ENCODE measurements at places on chromosomes 1 and 21.

GRCh38 chr1:177984136-177984525 is 14.3 kb upstream of the SEC16B start:
- DNase-seq, result peak; percentile 96

DNA sequence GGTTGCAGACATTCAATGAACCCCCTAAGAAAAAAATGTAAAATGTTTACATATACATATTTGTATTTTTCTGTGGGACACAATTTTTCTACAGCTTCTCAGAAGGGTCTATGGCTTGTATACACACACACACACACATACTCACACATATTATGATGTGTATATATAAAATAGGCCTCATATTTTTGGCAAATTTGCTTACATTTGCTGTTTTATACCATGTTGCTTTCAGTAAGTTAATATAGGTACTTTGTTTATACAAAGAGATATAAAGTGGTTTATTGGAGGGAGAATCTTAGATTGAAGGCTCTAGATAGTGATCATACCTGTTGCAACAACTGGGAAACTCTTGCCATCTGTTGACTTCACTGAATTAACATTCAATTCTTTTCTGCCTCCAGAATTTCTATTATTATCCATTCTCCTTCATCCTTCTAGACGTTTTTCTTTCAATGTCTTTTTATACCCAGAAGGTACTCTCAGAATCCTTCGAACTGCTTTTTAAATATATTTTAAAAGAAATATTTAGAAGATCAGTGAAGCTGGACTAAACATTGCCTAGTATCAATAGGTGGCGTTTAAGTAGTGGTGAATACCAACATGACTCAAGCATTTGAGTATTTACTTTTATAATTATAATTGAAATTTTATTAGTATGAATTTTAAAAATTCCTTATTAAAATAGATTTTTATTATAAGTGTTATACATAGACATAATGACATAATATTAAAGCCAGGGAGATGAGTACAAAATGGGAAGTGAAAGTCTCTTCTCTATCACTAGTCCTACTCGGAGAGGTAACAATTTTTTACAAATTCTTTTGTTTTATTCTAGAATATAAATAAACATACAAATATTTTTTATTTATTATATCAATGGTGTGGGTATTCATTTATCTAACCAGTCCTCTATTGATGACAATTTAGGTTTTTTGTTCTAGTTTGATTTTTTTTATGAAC is 10.2 kb downstream of the CD55 start:
- DNase-seq, result no peak

- DNase-seq, result peak; percentile 31
These were observed 16.2 kb downstream of the TTC39A start for GRCh38 chr1:51313961-51314777.

- DNase-seq, result no peak
These were observed 2.1 kb upstream of the EFNA1 start for GRCh38 chr1:155125511-155125945.

GRCh38 chr1:23908453-23909341 is 4.5 kb downstream of the CNR2 start:
- no peak for DNase-seq

GRCh38 chr1:54997711-54997986 is 1.1 kb upstream of the BSND start:
- no peak for DNase-seq

- no peak for DNase-seq
These were observed 34.6 kb upstream of the PLEKHO1 start for GRCh38 chr1:150115121-150115520.

- no peak for DNase-seq
These were observed 6.4 kb downstream of the GABRD start for GRCh38 chr1:2025491-2025981.

- DNase-seq, result no peak
These were observed 48.5 kb upstream of the EDEM3 start for GRCh38 chr1:184803180-184803492.

- DNase-seq, result no peak
These were observed 371.8 kb downstream of the NPHP4 start for GRCh38 chr1:5620418-5620817.

DNA sequence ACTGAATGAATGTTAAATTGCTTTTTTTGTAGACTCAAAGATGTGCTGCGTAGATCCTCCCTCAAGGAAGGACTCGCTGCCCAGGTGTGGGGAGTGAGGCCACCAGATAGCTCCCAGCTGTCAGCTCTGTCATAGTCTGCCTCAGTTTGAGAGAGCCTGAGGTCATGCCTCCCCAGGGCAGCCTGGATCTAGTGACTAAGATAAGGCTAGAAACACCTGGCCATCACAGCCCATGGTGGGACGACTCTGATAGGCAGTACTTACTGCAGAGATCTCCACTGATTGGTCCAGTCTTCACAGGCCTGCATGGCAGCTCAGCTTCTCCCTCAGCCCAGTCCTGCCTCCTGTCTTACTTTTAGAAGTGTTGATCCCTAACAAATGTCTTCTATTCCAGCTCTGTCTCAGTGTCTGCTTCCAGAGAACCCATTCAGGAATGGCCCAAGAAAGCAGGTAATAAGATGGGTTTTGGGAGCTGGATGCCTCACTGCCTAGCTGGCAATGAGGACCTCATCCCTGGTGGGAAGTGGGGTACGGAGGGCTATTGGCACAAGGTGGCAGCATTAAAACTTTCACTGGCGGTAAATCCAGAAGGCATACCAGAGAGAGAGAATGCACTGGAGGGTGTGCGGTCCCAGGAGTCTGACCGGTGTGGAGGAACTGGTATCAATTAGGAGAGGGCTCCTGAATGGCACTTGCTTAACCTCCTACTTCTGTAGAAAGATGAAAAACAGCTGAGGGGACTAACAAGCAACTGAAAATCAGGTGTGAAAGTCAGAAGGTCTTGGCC is 55.3 kb upstream of the GPR37L1 start:
- DNase-seq, result no peak

DNA sequence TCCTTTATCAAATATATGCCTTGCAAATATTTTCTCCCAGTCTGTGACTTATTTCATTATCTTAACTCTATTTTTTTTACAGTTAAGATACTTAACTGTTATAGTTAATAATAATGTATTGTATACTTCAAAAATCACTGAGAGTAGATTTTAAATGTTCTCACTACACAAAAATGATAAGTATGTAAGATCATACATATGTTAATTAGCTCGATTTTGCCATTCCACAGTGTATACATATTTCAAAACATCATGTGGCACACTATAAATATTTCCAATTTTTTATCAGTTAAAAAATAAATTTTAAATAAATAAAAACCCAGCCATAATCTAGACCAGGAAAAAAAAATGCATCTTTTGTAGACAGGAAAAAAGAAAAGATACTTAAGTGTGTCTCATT is 27.2 kb downstream of the CTTNBP2NL start:
- peak; percentile 55 for DNase-seq

DNA sequence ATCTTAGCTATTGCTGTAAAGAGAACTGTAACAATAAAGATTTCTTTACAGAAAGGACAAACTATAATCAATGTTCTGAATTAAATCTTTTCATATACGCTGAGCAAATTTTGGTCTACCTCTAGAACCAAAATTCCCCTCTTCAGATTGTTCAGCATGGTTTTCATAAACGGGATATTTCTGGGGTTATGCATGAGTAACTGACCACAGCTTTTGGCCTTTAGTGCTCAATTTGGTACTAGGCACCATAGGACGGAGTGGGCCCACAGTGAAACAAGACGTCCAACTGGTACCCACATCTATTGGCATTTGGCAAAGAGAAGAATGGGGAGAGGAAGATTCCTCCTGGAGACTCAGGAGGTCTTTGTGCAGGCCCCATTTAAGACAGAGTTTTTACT is 184.5 kb downstream of the TGFBR3 start:
- DNase-seq, result peak; percentile 49

DNA sequence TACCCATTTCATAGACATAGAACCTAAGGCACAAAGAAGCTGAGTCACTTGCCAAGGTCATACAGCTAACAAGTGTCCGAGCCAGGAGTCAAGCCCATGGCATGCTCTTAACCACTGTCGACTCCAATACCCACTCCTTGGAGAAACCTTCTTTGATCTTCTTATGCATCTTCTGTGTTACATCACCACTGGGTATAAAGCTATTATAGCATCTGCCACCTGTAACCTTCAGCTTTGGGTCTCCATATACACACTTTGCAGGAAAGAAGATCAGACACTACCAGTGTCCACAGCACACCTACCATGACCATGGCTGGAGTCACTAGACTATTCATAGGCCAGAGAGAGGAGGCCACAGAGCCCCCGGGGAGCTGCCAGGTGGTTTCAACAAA is 29.1 kb downstream of the GPA33 start:
- no peak for DNase-seq

DNA sequence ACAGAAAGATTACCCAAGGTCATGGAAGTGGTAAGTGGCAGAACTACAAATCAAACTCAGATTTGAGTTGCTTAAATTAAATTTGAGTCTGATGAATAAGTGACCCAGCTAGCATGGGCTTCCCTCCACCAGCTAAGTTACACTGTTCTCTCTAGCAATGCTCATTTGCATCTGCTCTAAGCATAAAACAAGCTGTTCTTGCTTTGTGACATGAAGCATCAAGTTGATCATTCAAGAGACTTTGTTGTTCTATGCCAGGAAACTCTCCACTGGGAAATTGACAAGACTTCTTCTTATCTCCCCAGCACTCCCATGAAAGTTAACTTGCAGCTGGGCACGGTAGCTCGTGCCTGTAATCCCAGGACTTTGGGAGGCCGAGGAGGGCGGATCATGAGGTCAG is 49.0 kb downstream of the SERBP1 start:
- DNase-seq, result no peak

DNA sequence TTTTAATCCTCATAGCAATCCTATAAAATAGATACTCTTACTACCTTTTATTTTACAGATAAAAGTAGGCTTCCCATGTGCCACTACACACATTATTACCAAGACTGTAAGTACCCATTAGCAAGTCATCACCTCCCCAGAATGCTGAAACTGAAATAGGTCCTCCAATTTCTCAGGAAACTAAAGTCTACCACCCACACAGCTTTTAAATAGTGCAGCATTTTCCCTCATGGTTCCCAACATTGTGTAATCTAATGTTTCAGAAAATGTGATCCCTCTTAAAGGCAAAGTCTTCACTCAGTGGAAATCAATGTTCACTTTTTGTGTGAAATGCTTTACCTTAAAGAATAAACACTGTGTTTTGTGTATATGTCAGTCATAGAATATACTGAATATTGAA is 356.5 kb downstream of the GPATCH2 start:
- no peak for DNase-seq

DNA sequence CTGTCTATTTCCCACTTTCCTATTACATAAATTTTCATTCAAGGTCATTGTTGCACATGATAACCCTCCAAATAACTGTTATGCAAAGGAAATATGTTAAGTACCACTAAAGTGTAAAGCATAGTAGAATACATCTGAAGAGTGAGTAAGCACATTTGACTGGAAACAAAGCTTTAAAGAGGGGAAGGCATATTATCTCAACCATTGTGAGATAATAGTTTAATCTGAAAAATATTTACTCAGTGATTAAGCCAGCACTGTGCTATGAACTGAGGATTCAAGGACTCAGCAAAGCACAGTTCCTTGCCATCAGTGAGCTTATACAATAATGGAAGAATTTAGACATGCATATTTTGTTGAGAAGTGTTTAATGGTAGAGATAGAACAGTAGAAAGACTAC is 127.4 kb downstream of the HMCN1 start:
- peak; percentile 62 for DNase-seq

DNA sequence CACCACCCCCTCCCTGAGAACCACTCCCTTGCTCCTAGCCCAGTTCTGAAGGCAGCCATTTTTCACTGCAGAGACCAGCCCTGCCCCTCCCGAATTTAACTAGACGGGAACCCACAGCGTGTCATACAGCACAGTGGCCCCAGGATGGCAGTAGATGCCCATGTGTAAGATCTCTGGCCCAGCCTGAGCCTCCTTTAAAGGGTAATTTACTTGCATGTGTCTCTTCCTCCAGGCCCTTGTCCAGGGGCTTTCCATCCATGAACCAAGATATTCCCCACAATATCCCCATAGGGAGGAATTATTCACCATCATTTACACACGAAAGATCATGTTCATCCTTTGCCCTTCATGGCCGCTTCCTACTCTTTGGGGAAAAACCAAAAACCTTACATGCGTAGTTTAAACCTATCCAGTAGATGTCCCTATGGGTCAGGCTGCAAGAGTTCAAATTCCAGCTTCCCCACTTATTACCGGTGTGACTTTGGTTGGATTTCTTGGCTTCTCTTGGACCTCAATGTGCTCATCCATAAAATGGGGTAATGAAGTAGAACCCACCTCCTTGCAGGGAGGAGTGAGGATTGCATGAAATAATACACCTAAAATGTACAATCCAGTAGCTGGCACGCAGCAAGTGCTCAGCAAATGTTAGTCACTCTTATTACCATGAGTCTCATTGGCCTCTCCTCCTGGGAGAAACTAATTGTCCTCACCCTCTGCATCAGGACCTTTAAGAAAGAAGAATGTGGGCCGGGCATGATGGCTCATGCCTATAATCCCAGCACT is 4.0 kb upstream of the LACTBL1 start:
- peak; percentile 87 for DNase-seq

DNA sequence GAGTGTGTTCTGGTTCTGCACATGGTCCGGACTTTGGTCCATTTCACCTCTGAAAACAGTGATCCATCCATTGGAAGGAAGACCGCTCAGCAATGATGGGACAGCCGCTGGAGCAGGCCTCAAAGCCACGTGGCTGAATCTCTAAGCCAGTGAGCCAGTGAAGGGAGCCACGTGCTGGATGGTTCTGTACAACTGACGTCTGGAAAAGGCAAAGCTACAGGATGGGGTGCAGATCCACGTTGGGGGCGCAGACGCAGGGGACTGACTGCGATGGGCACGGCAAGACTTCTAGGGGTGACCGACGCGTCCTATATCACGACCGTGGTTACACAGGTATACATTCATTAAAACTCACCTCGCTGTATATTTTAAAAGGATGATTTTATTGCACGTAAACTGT is 10.2 kb upstream of the ARHGEF16 start:
- no peak for DNase-seq

GRCh38 chr1:117860896-117861610 is 68.4 kb downstream of the GDAP2 start:
- DNase-seq, result peak; percentile 92

- no peak for DNase-seq
These were observed 210.5 kb upstream of the SPAG17 start for GRCh38 chr1:118395430-118395991.

DNA sequence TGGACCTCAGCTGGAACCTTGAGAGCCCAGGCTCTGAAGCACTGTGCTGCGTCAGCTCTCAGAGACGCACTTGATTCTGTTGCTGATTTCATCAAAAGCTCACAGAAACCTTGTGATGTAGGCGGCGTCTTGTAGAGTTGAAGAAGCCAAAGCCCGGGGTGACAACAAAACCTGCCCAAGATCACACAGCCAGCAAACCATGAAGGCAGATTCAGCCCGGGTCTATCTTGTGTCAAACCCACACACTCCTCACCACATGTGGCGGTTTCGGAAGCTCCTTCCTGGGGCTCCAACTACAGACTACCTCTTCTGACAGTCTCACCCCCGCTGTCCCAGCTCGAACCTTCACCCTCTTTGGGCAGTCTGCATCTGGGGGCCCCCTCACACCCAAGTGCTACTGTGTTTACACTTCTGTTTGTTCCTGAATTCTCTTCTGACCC is 50.4 kb downstream of the TENT5C start:
- DNase-seq, result no peak

GRCh38 chr21:32102426-32102825 is 176.4 kb downstream of the MIS18A start:
- peak; percentile 83 for DNase-seq
